ENCODE measurements at places on chromosomes 4 and X.

- no peak for DNase-seq
Observed at GRCh38 chr4:89661173-89661899, 175.6 kb downstream of the SNCA start.

DNA sequence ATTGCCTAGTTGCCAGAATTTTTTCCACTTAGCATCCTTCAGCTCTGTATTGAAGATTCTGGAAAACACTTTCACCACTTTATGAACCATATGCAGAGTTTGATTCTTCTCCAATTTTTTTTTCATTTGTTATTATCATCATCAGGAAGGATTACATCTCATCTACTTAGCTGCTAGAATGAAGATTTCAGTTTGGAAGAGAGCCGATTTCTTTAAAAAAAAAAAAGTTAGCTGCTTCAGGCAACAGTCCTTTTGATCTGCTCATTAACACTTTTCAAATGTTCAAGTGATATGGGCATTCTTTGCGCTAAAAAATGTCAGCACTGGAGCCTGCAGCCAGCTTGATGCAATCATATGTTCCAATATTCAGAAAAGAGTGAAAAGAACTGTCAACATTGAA is 76.2 kb downstream of the ANTXR2 start:
- DNase-seq = no peak

DNA sequence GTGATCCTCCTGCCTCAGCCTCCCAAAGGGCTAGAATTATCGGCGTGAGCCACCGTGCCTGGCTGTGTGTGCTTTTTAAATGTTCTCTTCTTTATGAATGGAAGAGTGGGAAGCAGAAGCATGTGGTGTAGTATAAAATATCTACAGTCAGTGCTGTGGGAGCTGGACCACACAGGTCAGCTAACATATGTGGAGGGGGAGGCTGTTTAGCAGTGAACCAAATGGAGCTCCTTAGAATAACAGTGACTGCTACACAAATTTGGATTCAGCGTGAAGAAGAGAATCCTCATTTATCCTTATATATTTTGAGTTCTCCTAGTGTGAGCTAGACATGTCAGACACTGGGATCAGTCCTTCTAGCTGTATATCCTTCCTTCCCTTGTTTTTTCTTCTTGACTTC is 3.2 kb downstream of the SNX25 start:
- no peak for DNase-seq

GRCh38 chr4:39763714-39764572 is 66.0 kb downstream of the UBE2K start:
- no peak for DNase-seq

DNA sequence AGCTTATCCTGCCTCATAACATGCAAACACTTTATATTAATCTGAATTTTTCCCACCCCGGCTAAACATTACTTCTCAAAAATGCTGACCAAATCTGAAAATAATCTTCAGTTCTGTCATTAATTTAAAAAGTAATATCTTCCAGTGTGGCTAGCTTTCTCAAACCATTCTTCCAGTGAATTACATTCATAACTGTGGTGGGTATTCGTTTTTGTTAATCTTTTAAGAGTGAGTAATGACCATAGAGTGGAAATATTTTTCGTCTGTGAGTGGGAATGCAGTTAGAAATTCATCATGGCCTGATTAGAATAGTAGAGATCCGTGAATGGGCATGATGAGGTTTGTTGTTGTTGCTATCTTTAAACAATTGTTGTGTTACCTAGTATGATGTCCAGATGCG is 138.6 kb upstream of the SFRP2 start:
- no peak for DNase-seq

GRCh38 chr4:128916832-128917231 is 107.3 kb downstream of the JADE1 start:
- no peak for DNase-seq

DNA sequence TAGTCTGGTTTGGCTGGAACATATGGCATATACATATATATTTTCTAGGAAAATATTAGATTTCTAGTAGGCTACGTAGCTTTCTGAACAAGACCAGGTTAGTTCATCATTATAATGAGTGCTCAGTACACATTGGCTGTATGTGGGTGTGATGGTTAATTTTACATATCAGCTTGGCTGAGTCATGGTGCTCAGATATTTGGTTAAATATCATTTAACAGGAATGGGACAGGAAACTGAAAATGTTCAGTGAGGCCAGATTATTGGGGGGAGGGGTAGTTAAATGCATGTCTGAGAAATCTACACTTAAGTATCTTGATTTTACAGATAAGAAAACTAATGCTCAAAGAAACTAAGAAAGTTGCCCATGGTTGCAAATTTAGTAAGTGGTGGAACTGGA is 160.1 kb downstream of the RBMX2 start:
- DNase-seq = no peak

DNA sequence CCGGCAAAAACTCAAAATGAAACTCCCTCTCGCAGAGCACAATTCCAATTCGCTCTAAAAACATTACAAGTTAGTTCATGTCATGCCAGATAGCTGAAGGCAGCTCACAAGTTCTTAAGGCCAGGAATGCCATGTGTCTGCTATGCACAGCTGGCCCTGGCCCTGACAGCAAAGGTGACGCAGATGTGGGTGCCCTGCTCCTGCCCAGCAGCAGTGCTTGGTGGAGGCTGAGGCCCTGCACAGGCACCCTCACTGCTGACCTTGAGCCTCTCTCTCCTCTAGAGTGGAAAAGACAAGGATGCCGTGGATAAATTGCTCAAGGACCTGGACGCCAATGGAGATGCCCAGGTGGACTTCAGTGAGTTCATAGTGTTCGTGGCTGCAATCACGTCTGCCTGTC is 2.9 kb downstream of the S100P start:
- DNase-seq = no peak

DNA sequence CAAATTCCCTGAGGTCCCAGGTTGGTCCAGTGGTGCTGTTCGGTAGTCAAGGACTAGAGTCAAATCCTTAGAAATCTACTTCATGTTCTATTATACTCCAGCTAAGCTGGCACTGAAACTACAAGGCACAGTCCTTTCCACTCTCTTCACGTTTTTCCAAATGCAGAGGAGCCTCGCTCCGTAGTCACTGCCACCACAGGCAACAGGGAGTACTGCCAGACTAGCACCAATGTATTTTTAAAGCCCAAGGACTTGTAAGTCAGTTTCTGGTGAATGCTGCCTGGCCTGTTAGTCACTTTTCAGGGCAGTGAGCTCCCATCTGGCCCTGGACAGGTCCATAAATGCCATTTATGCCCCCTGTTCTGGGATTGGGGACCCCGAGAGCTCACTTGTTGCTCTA is 323.5 kb downstream of the FAM47A start:
- no peak for DNase-seq

DNA sequence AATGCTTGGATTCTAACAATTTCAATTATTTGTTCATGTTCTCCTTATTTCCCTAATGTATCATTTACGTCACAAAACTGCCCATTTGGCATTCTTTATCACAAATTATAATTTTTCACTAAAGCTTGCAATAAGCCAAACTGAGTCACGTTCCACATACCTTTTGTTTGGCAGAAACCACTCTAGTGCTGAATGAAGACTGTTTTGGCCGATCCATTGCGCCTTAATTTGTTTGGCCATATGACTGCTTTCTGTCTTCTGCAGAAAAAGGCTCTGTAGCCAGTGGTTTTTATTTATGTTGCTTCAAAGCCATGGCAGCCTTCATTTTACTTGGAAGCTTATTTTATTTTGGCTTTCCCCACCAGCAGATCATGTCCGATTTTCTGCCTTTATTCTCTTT is 184.4 kb upstream of the HAND2 start:
- no peak for DNase-seq

GRCh38 chr4:181909368-181909767 is 333.8 kb upstream of the TENM3 start:
- no peak for DNase-seq

DNA sequence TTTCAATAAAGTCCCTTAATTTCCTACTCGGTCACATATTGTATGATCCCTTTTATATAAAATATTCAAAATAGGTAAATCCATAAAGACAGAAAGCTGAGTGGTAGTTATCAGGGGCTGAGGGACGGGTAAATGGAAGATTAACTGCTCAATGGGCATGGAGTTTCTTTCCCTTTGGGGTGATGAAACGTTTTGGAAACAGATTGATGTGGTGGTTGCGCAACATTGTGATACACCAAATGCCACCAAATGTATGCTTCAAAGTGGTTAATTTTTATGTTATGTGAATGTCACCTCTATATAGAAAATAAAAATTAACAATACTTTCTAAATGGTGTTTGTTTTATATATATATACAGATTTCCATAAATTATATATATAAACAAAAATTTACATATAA is 15.0 kb upstream of the MAOB start:
- DNase-seq = no peak

- no peak for DNase-seq
Observed at GRCh38 chr4:139682309-139682708, 16.7 kb downstream of the MGST2 start.

- DNase-seq = no peak
Observed at GRCh38 chrX:10233696-10234095, 76.9 kb downstream of the CLCN4 start.

- DNase-seq = no peak
Observed at GRCh38 chrX:78029663-78030062, 60.2 kb upstream of the PGAM4 start.

GRCh38 chrX:107894038-107894437 is 68.4 kb downstream of the MID2 start:
- no peak for DNase-seq

DNA sequence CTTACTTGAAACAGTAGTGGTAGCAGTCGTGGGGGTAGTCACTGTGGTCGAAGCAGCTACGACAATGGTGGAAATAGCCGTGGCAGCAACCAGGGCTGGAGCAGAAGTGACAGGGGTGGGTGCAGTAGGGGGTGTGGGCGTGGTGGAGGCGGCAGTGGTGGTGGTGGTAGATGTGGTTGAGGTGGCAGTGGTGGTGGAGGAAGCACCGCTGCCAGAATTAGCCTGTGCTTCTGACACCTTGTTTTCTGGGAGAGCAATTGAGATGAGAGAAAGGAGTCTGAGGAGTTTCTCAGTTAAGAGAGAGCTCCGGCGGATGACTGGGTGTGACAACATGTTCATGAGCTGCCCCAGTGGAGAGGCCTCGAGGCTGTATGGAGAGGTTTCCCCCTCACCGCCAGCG is 113.5 kb upstream of the HSD17B10 start:
- DNase-seq = no peak

Measured in posterior cingulate gyrus (tissue), 11 donors.